ENCODE measurements at places on chromosomes 2 and 18.

GRCh38 chr2:12076810-12077209, 330.4 kb downstream of the LPIN1 start:
- DNase-seq = no peak

- no peak for DNase-seq
Measured at GRCh38 chr18:77055429-77056300, 76.9 kb downstream of the MBP start.

- DNase-seq = no peak
Measured at GRCh38 chr2:239152239-239152915, 248.4 kb downstream of the HDAC4 start.

- no peak for DNase-seq
Measured at GRCh38 chr2:212005085-212005671, 533.4 kb downstream of the ERBB4 start.

- DNase-seq = no peak
Measured at GRCh38 chr2:157269922-157270321, 12.4 kb downstream of the GALNT5 start.

GRCh38 chr18:12308386-12309100, 502 bp downstream of the TUBB6 start:
- DNase-seq = no peak

DNA sequence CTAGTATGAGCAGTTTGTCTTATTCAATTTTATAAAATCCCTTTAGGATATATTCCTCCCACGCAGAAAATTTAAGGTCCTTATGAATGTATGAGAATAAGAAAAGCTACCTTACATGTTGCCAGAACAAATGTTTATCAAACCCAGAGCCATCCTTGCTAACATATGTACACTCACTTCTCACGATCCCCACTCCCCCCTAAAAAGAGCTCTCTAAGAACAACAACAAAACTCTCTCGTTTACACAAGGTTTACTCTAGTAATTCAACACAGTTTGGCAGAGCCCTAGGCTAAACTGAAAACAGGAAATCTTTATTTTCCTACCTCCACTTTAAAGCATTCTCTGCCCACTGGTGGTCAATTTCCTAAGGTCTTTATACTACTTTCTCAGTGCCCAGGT, 504.9 kb downstream of the ZEB2 start:
- DNase-seq = no peak

GRCh38 chr2:923832-924601, 26.6 kb upstream of the SNTG2 start:
- DNase-seq = no peak

DNA sequence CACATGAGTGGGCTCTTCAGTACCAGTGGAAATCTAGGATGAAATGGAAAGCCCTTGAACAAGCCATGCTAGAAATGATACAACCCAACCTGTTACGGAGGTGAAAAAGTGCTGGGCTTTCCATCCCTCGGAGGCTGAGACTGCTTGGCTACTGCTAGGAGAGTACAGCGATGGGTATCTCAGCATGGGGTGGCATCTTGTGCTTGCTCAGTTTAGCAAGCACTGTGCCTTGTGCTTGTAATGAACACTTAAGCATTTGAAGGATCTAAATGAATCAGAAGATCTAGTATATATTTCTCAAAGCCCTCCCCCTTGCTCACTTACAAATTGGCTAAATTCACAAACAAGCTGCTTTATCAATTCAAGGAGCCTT, 44.3 kb upstream of the EHBP1 start:
- no peak for DNase-seq

DNA sequence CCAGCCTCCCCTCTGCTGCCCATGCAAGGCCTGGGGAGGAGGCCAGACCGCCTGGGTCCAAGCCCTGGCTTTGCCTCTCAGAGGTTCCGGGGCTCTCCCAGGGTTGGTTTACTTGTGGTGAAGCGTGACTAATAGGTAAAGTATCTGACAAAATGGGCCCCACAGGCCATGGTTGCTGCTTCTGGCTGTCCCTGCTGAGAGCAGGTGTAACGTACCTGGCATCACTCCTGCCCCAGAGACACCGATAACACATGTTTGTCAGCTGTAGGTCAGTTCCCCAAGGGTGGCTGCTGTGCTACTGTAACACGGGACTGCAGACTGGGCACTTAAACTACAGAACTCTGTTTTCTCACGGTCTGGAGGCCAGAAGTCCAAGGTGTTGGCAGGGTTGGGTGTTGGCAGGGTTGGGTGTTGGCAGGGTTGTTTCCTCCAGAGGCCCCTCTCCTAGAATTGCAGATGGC, 34.1 kb downstream of the ODC1 start:
- no peak for DNase-seq

DNA sequence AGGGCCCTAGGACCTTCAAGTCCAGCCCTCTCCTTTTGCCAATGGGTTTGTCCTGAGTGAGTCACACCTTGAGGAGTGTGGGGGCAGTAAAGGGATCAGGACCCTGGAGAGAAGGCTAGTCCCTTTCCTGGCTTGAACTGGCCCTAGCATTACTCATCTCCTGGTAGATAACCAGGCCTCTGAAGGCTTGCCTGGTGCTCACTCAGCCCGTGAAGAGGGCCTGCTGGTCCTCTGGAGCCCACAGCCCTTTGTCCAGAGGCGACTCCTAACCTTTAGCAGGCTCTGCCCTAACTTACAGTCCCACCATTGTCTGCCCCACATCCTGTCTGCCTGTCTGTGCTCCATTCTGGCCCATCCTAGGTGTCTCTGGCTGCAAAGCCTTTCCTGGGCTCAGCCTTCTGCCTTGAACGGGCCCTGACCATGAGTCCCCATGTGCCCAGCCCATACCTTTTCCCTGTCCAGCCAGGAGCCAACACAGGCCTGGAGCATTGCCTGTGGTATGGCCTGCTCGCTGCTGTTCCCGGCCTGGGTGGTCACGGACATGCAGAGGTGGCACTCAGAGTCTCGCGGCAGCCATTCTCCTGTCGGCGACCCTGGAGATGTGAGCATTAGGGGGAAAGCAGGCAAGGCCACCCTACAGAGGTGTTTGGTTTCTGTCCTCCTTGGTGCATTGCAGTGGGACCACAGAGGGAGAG, 5.0 kb downstream of the SFTPB start:
- no peak for DNase-seq

GRCh38 chr2:27955384-27956161, 65.0 kb downstream of the BABAM2 start:
- DNase-seq = no peak
